ENCODE measurements at places on chromosomes 6 and 20.

DNA sequence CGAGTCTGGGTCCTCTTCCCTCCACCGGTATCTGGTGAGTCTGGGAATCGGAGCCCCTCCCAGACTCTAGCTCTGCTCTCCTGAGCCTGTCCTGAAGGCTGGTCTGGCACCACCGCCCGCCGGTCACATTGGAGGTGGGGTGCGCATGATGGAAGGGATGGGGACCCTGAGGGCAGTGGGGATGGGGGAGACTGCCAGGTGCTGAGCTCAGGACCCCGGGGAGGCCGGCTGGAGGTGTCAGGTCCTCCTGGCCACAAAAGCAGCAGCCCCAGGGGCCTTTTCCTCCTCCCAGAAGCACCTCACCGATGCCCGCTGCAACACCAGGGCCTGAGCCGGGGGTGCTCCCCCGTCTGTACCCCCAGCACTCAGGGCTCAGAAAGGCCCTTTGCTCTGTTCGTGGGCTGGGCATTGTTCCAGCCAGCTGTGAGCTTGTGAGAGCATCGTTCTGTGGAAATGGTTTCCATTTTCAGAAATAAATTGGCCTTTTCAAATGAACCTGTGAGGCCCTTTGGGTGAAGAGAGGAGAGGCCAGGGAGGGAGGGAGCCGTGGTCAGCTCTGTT, 2.5 kb upstream of the NPBWR2 start:
- no peak for DNase-seq

DNA sequence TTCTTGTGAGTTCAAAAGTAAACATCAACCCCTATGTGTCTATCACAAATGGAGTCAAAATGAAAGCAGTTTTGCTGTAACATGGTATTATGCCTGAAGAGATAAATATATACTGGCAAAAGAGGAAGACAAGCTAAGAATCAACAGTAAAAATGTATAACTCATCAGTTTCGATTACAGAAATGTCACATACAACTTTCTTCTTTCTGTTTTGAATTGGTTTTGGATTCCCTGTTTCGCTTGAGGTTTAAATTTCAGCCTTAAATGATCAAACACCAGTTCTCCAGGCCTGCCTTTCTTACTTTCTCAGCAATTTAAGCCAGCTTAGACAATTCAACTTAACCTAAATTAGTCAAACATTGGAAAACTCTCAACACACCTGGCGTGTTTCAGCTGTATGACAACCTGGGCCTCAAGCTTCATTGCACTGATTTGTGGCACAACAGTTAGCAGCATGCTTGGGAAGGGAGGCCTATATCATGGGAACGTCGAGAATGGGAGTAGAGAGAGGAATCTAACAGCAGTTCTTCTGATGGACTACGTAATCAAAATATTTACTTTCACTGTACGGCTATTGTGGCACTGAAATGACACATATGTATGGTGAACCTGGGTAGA, 51.9 kb upstream of the MARCKS start:
- no peak for DNase-seq

- DNase-seq: no peak
These were observed 713.4 kb downstream of the CD109 start for GRCh38 chr6:74409447-74409846.

GRCh38 chr20:24895898-24896658, 53.0 kb upstream of the CST7 start:
- no peak for DNase-seq

DNA sequence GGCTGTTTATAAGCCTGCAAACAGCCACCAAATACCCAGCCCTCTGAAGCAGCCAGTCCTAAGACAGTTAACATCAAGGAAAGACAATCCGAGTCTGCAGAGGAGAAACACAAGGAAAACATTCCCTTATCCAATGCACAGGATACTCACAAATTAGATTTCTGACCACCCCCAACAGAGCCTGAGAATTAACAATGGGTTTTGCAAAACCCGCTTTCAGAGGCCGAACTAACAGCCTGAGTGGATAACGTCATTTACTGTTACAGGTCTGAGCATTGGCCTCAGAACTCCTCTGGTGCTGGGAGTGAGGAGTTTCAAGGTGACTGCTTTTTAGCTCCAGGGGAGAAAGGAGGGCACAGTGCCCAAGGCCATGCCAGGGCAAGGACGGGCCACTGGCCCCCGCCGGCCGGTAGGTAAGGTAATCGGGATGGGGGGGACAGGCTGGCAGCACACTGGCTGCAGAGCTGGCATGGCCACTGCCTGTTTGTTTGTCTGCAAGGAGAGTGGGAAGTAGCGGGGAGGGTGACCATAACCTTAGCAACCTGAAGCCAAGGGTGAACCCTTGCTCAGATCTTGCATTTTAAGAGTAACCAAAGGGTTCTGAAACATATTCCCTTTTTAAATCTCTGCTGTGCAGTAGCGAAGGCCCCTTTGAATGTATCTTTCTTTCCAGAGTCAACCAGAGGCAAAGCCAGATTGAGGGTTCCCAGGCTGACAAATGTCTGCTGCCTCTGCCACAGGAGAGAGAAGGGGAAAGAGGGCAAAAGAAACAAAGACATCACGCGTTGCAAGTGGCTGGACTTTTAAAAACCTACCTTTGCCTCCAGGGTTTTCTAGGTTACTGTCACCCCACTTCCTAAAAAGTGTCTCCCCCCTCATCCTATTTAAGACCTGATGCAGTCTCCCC, 3.9 kb downstream of the ZMYND8 start:
- DNase-seq: no peak

DNA sequence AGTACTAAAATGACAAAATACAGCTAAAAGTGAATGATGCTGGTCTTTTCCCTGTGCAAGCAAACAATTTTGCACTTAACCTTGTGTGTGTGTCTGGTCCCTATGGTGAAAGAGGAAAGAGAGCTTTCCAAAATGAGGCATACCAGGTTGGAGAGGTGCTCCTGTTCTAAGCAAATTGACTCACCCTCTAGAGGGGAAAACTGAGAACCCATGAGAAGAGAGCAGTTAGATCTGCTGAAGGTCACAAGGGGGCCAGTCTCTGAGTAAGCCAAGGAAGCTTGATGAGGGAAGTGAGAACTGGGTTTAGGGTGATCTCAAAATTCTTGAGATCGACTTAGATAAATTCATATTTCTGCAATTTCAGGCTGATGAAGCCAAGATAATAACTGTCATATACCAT, 157.5 kb upstream of the TBX18 start:
- no peak for DNase-seq

DNA sequence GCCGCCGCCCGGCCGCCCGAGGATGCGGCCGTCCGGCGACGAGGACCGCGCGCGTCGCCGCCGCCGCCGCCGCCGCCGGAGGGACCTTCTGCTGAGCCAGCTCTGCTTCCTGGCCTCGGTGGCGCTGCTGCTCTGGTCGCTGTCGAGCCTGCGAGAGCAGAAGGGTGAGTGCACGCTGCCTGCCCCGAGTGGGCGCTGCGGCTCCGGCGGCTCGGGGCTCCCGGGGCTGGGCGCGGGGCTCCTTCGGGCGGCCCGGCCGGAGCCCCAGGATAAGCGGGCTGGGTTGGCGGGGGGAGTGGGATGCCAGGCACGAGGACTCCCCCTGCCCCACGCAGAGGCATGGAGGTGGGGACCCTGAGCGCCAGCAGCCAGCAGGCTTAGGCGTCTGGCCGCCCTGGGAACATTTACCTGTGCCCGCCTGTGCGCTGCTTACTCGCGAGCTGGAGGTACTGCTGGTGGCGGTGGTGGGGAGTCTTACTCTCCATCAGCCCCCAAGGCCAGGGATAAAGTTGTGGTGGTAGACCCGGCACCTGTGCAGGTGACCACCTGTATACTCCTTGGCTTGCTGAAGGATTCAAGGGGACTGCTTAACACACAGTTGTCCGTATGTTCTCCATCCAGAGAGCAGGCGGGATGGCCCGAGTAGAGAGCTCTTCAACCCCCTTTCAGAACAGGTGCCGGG, 520 bp downstream of the SLC24A3 start:
- no peak for DNase-seq

DNA sequence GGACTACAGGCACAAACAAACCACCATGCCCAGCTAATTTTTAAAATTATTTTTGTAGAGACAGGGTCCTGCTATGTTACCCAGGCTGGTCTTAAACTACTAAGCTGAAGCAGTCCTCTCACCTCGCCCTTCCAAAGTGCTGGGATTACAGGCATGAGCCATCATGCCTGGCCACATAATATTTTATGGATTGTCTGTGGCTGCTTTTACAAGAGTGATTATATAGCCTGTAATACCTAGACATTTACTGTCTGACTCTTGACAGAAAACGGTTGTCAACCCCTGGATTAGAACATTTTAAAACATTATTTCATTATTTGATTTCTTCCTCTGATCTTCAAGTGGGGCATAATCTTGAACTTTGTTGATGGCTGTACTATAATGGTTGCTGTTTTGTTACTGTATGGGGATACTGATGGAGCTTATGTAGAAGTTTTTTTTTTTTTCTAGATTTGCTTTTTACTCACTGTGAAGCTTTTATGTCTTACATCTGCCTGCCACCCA, 14.3 kb downstream of the PARD6B start:
- no peak for DNase-seq

GRCh38 chr6:169427856-169428255, 174.2 kb upstream of the THBS2 start:
- no peak for DNase-seq

- DNase-seq: no peak
These were observed 65.5 kb downstream of the SMOC2 start for GRCh38 chr6:168506460-168506859.

DNA sequence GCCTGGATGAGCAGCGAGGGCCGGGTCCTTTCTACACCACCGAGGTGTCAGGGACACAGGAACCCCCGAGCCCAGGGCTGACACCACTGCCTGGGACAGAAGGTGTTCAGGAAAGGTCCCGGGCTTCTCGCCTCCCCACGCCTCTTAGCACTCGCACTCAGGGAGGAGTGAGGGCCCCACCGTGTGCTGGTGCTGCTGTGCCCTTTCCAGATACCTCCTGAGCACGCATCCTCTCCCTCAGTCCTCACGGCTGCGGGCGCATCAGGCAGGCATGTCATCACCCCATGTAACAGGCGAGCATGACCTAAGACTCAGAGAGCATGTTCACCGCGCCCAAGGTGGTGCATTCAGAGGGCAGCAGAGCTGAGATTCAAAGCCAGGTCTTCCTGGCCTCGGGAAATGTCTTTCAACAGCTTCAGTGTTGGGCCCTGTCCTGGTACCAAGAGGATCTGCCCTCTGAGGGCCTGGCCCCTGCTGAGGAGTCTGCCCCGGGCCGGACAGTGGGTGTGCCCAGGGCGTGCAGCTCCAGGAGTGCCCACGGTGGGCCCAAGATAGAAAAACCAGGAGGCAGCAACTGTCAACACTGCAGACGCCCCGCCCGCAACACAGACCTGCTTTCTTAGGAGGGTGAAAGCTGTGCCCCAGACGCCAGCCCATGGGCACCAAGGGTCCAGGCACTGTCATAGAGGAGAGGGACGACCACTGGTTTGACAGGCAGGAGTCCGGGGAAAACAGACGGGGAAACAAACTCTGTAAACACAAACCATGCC, 29.2 kb downstream of the TGM2 start:
- DNase-seq: no peak

- DNase-seq: no peak
These were observed 753.1 kb downstream of the MAFB start for GRCh38 chr20:39935901-39936300.

DNA sequence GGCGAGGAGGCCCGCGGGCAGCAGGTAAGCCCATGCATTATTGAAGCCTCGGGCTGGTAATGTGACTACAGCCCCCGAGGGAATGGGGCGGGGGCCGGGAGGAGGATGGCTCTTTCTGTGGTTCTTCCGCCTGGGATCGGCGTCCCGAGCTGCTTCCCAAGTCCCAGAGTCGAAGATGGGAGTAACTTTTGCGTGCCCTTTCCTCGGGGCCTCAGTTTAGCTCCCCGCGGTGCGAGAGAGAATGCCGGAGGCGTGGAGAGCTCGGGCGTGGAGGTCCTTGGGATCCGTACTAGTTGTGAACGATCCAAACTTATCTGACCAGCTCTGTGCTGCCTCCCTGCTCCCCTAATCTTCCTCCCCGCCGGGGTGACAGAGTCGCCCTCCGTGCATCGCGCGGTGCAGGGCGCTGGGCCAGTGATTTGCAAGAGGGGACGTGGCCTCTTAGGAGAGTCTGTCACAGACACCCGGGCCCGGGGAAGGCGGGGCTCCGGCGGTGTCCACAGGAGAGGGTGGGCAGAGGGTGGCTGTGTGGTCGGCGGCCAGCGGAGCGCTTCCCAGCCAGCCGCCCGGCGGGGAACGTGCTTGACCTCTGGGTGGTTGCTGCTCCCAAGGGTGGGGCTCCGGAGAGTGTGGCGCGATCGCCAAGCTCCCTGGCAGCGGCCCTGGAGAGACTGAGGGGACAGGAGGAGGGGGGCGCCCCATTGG, 815 bp downstream of the UTRN start:
- no peak for DNase-seq

Measured in NCI-H1436 treated with DMSO at 0.1 percent for 48 hours (cell line).